ENCODE measurements at places on chromosomes 12 and 14.

- no peak for DNase-seq
These were observed 29.4 kb downstream of the ACAD10 start for GRCh38 chr12:111715279-111715678.

- no peak for DNase-seq
These were observed 67.4 kb downstream of the KICS2 start for GRCh38 chr12:64154677-64155076.

DNA sequence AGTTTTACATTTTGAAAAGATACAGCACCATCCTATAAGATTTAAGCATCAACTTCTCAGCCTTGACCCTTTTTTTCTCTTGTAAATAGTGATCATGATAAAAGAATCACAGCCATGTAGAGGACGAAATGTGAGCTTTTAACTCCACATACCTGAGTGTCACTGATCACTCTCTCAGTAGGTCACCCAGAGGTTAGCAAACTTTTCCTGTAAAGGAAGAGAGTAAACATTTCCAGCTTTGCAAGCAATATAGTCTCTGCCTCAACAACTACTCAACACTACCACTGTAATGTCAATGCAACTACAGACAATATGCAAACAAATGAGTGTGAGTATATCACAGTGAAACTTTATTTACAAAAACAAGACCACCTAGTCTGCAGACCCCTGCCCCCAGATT, 912.1 kb downstream of the DIO2 start:
- DNase-seq = no peak

DNA sequence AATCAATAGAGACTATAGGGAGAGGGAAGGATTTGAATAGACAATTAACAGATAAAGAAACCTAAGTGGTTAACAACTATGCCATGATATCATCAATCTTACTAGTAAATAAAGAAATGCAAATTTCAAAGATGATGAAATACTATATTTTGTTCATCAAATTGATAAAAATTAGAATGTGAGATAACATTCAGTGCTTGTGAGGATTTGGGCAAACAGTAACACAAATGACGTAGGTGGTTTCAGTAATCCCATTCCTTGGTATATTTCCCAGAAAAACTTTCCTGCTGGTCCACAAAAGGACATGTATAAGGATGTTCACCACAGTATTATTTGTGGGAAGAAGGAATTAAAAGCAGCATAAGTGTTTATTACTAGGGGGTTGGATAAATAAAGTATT, 136.0 kb downstream of the ERC1 start:
- no peak for DNase-seq

DNA sequence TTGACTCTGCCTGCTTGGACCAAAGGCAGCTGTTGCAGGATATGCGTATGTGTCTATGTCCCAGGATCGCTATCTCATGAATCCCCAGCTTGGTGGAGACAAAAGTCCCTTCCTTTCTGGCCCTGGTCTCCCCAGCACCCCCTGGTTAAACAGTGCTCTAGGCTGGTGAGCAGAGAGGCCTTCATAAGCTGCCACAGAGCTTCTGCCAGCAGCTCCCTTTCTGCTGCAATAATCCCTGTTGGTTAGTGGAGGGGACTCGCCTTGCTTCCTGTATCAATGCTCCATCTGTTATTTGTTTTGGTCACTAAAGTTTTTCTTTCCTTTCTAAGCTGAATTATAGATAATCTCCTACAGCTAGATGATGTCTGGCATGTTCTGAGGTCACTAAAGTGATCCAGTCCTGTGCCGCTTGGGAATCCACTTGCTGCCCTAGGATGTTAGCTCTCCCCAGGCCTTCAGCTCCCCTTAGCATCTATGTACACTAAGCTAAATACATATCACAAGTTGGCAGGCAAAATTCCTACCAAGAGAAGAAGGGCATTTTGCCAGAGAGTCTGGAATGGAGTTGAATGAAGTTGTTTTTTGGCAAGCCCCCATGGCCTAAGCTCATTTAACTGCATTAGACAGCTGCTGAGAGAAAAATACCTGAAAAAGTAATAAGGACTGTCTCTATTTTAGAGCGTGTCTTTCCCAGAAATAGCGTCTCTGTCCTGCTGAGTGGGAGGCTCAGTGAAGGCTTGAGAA, 47.8 kb downstream of the RDH12 start:
- DNase-seq = peak; percentile 56

DNA sequence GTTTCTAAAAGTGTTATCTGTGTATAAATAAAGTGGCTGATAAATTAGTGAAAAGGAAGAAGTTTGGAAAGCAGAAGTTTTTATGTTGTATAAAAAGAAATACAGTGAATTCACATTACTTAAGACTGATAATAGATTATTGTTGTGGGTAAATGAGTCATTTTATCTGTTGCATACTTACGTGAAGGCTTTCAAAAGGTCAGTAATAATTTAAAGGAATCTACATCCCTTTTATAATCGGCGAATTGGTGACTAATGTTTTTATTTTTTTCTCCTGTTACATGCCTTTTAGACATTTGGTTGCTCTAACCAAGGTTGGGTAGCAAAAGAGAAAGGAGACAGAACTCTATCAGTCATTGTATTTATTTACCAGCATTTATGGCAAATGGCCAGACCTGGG, 155.9 kb downstream of the SLC41A2 start:
- DNase-seq = no peak

GRCh38 chr14:92153581-92153980, 31.8 kb downstream of the CPSF2 start:
- no peak for DNase-seq

GRCh38 chr12:118541071-118541470, 164.7 kb downstream of the SUDS3 start:
- DNase-seq = no peak

DNA sequence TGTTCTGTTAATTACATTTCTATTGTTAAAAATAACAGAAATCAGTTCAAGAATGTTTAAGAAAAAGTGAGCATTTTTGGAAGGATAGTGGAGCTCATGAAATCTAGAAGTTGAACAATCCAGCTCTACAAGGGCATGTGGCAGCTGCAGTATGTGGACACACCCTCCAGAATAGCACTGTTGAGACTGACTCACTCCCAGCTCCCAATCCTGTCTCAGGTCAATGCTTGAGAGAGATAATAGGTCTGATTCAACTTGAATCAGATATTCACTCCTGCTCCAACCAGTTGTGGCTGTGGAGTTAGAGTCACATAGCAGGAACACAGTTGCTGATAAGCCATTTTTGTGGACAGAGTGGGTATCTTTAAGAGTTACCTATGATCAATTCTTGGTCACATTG, 113.0 kb upstream of the NTF3 start:
- peak; percentile 32 for DNase-seq

Data from osteoblast (primary cell).